ENCODE measurements at places on chromosomes 3 and 15.

DNA sequence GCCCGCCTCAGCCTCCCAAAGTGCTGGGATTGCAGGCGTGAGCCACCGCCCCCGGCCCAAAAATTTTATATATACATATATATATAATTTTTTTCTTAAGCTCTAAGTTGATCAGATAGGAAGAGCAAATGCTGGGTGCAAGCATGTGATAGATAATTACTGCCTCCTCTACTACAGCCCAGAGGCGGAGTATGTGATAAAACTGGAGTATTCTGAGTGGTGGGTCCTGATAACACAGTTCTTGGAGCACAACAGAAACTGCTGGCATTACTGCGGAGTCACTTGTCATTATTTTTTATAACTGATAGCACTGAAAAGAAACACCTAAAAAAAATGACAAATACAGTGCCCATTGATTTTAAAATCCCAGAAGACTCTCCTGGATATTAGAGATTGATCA, 41.1 kb upstream of the STT3B start:
- DNase-seq = no peak

- DNase-seq = no peak
These were observed 71.6 kb downstream of the SLMAP start for GRCh38 chr3:57827757-57828156.

- DNase-seq = no peak
These were observed 458.1 kb downstream of the DIPK2A start for GRCh38 chr3:144429719-144430121.

GRCh38 chr3:130677343-130677742, 69.3 kb downstream of the PIK3R4 start:
- DNase-seq = no peak

DNA sequence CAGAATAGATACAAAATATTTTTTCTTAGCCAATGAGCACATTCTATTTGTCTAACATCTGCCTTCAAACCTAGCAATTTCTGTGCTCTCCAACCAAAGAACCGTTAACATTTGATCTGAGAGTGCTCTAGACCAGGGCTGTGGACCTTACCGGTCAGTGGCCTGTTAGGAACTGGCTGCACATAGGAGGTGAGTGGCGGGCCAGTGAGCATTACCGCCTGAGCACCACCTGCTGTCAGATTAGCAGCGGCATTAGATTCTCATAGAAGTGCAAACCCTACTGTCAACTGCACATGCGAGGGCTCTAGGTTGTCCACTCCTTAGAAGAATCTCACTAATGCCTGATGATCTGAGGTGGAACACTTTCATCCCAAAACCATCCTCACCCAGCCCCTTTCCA, 131.7 kb downstream of the CADM2 start:
- DNase-seq = no peak

GRCh38 chr3:73716418-73716817, 91.7 kb upstream of the PDZRN3 start:
- DNase-seq = peak; percentile 28

- DNase-seq = no peak
These were observed 45.8 kb upstream of the FBXL22 start for GRCh38 chr15:63551400-63551799.

- no peak for DNase-seq
These were observed 21.8 kb downstream of the C3orf18 start for GRCh38 chr3:50545781-50546180.

DNA sequence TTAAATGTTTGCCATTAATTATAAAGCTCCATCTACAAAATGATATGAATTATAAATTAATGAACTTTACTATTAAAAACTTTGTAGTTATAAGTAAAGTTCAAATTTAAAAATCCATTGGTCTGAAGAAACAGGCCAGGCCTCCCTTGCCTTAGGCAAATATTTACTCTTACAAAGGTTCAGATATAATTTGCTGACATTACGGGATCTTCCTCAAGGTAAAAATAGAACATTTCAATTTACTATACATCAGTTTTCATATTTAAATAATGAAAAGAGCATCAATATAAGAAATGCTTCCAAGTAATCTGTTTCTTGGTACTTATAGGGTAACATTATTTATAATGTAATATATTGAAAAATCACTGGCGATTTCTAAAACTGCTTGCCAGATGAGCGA, 3.7 kb downstream of the CMTM6 start:
- no peak for DNase-seq

GRCh38 chr3:79113876-79114275, 653.9 kb downstream of the ROBO1 start:
- no peak for DNase-seq

- no peak for DNase-seq
These were observed 22.4 kb downstream of the LRRK1 start for GRCh38 chr15:100941536-100941935.

DNA sequence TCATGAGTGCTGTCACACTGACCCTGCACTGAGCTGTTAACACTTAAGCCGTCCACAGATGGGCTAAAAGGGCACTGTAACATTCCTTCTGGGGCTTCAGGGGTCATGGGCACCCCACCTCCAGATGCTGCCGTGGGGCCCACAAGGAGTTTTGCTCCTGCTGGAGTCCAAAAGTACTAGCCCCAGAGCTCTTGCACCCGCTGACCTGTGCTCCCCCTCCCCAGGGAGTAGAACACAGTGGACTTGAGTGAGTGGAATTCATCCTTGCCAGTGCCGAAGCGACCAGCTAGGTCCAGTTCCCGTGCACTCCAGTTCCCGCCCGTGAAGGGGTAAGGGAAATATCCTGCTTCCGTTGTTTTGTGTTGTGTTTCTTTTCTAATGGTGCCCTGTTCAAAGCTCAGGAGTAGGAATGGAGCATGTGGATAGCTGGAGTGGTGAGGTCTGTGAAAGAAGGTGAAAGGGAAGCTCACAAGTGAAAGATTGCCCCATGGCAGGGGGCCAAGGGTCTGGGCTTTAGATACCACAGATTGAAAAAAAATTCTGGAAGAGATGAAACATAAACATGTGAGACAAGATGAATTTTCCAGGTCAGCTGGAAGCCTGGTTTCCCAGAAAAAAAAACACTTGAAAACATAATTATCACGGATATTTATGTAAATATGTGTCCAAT, 36.6 kb downstream of the SLCO2A1 start:
- DNase-seq = no peak

DNA sequence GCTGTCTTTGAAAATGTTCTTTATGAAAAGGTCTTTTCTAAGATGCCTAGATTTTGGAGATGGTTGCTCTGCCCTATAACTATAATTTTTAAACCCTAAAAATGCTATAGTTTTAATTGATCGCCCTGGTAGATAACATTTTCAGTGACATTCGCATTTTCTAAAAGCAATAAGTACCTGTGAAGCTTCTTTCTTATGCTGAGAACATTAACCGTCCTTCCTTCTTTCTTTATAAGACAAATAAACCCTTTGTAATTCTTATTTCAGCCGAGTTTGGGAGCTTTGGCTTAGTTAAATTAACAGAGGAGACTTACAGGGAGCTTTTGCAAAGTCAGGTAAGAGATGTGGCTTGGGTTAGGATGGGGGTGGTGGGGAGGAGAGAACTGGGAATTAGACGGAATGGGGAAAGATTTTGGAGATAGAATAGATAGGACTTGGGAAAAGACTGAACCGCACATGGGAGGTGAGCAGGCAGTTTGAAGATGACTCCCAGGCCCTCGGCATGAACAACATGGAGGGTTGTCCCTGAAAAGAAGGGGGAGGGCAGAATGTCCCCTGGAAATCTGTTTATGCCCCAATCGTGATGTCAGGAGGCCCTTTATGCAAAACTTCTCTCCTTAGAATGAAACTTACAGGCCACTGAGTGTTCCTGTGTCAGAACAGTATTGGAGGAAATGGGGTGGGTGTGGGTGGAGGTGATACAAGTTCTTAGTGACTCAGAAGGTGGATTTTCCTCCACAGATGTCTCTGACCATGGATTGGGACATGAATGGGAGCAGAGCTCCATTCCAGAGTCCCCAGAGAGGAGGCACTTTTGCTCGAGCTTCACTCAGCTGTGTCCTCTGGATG, 76.2 kb upstream of the LARS2 start:
- no peak for DNase-seq

DNA sequence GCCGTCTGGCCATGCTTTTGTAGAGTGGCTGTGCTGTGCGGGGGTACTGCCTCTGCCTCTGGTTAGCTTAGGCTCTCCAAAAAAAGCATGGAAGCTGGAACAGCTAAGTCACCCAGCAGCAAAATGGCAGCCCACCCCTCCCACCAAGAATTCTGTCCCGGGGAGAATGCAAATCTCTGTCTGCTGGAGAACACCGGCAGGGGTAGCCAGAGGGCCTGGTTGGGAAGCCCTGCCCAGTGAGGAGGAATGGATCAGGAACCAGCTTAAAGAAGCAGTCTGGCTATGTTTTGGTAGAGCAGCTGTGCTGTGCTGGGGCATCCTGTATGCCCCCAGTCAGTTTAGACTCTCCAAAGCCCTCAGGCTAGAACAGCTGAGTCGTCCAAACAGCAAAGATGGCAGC, 56.2 kb upstream of the PTPRG start:
- no peak for DNase-seq

DNA sequence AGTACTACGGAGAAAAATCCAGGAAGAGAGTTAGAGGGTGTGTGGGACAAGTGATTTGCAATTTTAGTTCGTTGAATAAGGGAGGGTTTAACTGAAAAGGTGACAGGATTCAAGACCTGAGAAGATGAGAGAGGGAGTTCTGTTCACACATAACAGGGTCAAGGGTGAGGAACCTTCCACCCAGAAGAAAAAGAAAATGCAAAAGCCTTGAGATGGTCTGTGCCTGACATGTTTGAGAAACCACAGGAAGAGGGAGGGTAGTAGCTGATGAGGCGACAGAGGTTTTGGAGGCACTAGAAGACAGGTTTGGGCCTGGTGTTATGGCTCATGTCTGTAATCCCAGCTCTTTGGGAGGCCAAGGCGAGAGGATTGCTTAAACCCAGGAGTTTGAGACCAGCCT, 591 bp upstream of the SLC25A20 start:
- DNase-seq = no peak

- no peak for DNase-seq
These were observed 271.0 kb upstream of the GADL1 start for GRCh38 chr3:31165399-31165860.

DNA sequence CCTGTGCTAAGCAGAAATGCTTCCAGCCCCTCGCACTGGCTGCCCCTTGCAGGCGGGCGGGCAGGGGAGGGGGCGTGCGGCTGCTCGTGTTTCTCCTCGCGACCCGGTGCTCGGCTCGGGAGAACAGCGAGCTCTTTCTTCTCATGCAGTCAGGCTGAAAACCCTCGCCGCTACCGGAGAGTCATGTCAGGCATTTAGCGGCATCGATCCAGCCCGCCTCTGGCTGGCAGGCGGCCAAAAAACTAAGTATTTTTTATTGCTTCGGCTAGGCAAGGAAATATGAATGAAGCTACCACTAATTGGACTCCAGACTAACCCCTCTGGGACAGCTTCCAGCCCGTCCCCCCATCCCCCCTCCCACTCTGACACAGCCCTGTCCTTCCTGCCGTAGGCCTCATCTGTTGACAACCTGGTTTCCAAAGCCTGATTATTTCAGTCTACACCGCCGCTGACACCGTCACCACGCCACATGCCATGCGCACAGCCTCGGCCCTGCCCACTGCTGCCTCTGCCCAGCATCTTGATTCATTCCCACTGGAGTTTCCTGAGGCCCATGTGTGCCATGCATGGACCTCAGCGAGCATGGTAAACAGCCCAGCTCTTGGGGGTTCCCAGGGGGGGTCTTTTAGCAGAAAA, 35.3 kb downstream of the TLE3 start:
- no peak for DNase-seq

DNA sequence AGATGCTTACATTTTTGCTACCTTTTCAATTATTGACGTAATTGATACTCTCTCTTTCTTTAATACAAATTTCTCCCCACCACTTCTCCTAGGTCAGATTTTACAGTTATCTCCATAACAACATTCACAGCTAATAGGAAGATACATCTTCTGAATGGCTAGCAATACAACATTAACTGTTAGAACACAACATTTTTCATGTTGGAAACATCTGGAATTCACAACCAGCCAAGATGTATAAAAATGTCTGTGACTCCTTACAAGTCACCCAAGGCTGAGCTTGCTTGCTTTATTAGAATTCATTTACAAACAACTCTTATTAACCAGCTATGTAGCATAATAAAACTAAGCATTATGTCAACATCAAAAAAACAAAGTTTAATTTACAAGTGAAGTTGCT, 81.0 kb upstream of the ROBO2 start:
- no peak for DNase-seq

GRCh38 chr15:25985165-25985564, 122.0 kb upstream of the ATP10A start:
- no peak for DNase-seq

DNA sequence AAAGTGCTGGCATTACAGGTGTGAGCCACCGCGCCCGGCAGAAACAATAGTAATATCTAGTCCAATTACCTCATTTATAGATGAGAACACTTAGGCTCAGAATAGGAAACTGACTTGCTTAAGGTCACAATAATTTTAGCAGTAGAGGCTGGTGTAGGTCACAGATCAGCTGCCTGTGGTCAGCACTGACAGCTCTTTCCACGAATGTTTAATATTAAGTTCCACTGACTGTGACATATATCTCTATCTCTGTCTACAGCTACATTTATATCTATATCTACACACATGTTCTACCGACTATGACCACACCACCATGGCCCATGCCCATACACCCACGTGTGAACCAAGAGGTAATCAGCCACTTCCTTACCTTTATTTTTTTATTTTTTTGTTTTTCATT, 40.2 kb upstream of the DLG1 start:
- DNase-seq = no peak

- no peak for DNase-seq
These were observed 85.3 kb downstream of the HCN4 start for GRCh38 chr15:73283366-73283962.

DNA sequence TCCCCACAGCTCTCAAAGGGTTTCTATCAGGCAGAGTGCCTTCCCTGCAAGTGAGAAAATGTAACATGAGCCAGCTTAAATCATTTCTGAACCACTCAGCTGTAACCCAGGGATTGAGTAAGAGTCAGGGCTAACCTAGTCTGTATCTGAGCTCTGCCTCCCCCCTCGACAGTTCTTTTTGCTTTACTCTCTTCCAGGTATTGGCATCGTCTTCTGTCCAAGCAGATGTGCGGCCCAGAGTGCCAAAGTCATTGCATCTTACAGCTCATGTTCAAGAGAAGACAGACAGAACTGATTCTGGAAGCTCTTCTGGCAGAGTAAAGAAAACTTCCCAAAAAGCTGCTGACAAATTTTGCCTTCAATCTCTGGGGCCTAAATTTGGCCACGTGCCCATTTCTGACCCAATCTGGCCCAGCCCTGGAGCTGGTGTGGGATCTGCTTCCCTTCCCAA, 74.8 kb downstream of the ABHD5 start:
- no peak for DNase-seq

- no peak for DNase-seq
These were observed 122.0 kb upstream of the CRBN start for GRCh38 chr3:3301476-3301875.

DNA sequence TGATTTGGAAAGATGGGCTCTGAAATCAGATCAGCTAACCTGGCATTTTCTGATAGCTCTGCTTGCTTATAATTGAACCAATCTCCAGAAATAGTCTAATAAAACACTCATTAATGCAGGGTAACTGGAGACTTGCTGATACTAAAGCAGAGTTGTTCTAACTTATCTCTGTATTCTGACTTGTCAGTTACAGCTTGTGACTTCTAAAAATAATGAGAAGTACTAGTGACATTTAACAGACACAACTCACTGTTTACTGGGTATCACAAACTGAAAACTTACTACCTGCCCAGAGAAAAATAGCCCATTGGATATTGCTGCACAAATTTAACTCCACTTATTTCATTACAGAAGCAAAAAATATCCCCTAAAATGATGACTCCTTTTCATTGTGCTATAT, 24.0 kb upstream of the TRPM7 start:
- DNase-seq = no peak
